ENCODE measurements at places on chromosomes 13 and 19. TPM values are rescaled to one million over a fixed set of nuclear protein-coding genes. Genes with fewer than 3 reads are reported as not detected.

The GZMM gene
- 0.34 TPM for total RNA-seq

The COMP gene
- total RNA-seq = 0.43 TPM

GRCh38 chr19:19562665-19563347 lies 24.7 kb downstream of the CILP2 start:
- no peak overlapping the region for H3K4me3 ChIP-seq
- peaks cover 5% of the 10 kb centered on the region for H3K36me3 ChIP-seq
- no peaks in the 10 kb centered on the region for H3K27me3 ChIP-seq
- no peaks in the 10 kb centered on the region for H3K4me1 ChIP-seq

- DNase-seq = no peak
- no peaks in the 10 kb centered on the region for H3K27me3 ChIP-seq
- H3K27ac ChIP-seq = no peak overlapping the region
- peaks cover 5% of the 10 kb centered on the region for H3K4me1 ChIP-seq
- H3K4me3 ChIP-seq = no peak overlapping the region
- no peaks in the 10 kb centered on the region for H3K36me3 ChIP-seq
Measured at GRCh38 chr19:45515807-45516401, 8.6 kb downstream of the VASP start.

DNA sequence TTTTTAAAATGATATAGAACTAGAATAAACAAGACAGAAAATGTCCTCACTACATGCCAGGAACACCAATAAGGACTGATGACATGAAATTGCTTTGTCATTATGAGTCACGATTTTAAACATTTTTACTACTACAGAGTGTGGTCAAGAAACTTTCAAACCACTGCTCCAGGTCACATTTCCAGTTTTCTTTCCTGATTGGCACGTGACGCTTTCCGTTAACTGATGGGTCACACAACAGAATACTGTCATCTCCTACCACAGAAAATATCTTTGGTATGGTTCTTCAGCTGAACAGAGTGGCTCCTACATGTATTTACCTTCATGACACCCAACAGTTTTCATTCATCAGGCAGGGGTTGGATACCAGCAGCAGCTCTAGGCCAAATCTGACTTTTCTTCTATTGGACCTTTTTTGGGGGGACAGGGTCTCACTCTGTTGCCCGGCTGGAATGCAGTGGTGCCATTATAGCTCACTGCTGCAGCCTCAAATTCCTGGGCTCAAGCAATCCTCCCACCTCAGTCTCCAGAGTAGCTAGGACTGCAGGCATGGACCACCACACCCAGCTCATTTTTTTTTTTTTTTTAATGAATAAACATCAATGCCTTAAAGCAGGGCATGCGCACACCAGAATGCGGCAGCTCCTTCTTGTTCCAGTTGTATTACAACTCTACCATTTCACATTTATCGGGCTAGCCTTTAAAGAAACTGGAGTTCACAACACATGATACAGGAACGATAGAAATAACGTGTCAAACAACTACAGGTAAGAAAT lies 147.4 kb downstream of the RNF17 start:
- peaks cover 3% of the 10 kb centered on the region for H3K4me1 ChIP-seq
- no peaks in the 10 kb centered on the region for H3K27me3 ChIP-seq
- DNase-seq = no peak
- peaks cover 17% of the 10 kb centered on the region for H3K36me3 ChIP-seq
- H3K4me3 ChIP-seq = no peak overlapping the region
